Activated CD4-positive, alpha-beta T cell treated with anti-CD3 and anti-CD28 coated beads, Interleukin-2, amount 10 ng/mL, durations not matched to agents 24 days and 14 days (primary cell): ENCODE measurements at places on chromosomes 4 and X.

DNA sequence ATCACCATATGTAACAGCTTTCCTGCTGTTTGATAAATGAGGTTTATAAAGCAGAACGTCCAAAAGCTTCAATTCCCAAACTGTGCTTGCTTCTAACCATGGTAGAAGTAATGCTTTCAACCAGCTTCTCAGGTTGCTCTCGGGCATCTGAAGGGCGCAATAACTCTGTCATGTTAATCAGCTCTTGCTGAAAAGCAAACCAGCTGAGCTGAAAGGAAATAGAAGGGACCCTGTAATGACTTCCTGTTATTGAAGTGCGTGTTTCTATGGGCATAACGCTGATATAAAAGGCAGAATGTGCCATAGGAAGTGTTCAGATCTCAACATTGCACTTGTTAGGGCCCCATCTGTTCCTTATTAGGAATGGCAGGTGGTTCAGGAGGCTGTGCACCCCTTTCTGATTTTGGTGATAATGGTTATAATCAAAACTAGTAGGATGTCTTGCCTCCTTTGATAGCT is 21.2 kb downstream of the HERC3 start:
- H3K4me3 ChIP-seq = peak overlapping the region; percentile 73
- DNase-seq = peak; percentile 80
- H3K27ac ChIP-seq = peak overlapping the region; percentile 73
- H3K36me3 ChIP-seq = peaks cover 34% of the 10 kb centered on the region
- H3K4me1 ChIP-seq = peaks cover 53% of the 10 kb centered on the region
- H3K27me3 ChIP-seq = no peaks in the 10 kb centered on the region

DNA sequence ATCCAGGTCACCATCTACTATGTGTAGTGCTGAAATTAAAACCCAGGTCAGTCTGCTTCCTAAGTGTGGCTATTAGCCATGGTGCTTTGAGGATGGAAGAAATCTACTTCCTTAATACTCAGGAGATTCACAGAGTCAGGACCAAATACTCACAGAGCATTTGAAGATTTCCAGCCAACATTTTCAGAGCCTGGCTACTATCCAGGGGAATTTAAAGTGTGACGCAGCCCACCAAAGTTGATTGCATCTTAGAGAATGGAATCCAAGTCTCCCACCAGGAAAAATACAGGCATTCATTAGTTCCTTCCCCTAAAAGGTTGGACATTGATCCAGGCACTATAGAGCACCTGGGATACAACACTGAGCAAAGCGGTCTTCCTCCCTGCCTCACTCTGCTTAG is 83.8 kb downstream of the HS3ST1 start:
- no peak overlapping the region for H3K27ac ChIP-seq
- no peaks in the 10 kb centered on the region for H3K4me1 ChIP-seq
- no peaks in the 10 kb centered on the region for H3K27me3 ChIP-seq
- DNase-seq = no peak

- H3K4me3 ChIP-seq = no peak overlapping the region
- peaks cover 29% of the 10 kb centered on the region for H3K27me3 ChIP-seq
- no peak overlapping the region for H3K27ac ChIP-seq
- no peaks in the 10 kb centered on the region for H3K4me1 ChIP-seq
- DNase-seq = no peak
Measured at GRCh38 chr4:80252953-80253352, 13.5 kb upstream of the FGF5 start.

GRCh38 chr4:23455456-23456158 is 434.2 kb downstream of the PPARGC1A start:
- no peak for DNase-seq
- no peak overlapping the region for H3K4me3 ChIP-seq
- no peaks in the 10 kb centered on the region for H3K4me1 ChIP-seq
- H3K27me3 ChIP-seq = no peaks in the 10 kb centered on the region

GRCh38 chr4:126495163-126495752 is 1137.5 kb upstream of the INTU start:
- no peak overlapping the region for H3K4me3 ChIP-seq
- no peaks in the 10 kb centered on the region for H3K4me1 ChIP-seq
- no peaks in the 10 kb centered on the region for H3K27me3 ChIP-seq
- no peak overlapping the region for H3K27ac ChIP-seq
- no peaks in the 10 kb centered on the region for H3K36me3 ChIP-seq

- H3K27me3 ChIP-seq = no peaks in the 10 kb centered on the region
- peaks cover 48% of the 10 kb centered on the region for H3K4me1 ChIP-seq
- H3K4me3 ChIP-seq = peak overlapping the region; percentile 94
- peaks cover 14% of the 10 kb centered on the region for H3K36me3 ChIP-seq
- H3K27ac ChIP-seq = peak overlapping the region; percentile 97
Measured at GRCh38 chr4:145935253-145936141, 3.1 kb downstream of the ZNF827 start.

DNA sequence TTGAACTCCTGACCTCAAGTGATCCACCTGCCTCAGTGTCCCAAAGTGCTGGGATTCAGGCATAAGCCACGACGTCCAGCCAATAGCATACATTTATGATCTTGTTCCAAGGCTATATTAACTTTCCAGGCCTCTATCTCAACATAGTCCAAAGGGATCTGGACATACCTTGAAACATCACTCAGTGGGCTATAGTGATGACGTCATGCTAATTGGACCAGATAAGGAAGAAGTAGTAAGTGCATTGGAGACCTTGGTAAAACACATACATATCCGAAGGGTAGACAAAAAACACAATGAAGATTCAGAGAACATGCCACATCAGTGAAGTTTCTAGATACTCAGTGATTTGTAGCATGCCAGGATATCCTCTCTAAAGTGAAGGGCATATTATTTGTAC is 37.4 kb upstream of the USP26 start:
- no peaks in the 10 kb centered on the region for H3K36me3 ChIP-seq
- no peak for DNase-seq
- H3K4me1 ChIP-seq = no peaks in the 10 kb centered on the region
- H3K27me3 ChIP-seq = no peaks in the 10 kb centered on the region

- H3K27me3 ChIP-seq = no peaks in the 10 kb centered on the region
- H3K27ac ChIP-seq = no peak overlapping the region
- DNase-seq = no peak
- no peaks in the 10 kb centered on the region for H3K36me3 ChIP-seq
- no peak overlapping the region for H3K4me3 ChIP-seq
Measured at GRCh38 chr4:18440527-18441202, 419.1 kb upstream of the LCORL start.

GRCh38 chrX:23505531-23506303 is 161.6 kb upstream of the PRDX4 start:
- H3K36me3 ChIP-seq = no peaks in the 10 kb centered on the region
- no peak overlapping the region for H3K4me3 ChIP-seq
- no peaks in the 10 kb centered on the region for H3K4me1 ChIP-seq
- H3K27me3 ChIP-seq = no peaks in the 10 kb centered on the region

DNA sequence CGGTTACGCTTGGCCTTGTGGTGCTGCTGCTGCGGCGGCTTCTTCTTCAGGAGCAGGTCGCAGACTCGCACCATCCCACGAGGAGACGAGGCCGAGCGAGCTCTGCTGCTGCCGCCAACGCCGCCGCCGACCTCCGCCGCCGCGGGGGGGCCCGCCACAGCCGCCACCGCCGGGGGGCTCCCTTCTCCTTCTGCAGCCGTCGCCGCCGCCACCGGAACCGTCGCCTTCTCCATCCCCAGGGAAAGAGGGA is 237 bp downstream of the ANKRD17 start:
- H3K36me3 ChIP-seq = peaks cover 31% of the 10 kb centered on the region
- peak overlapping the region; percentile 98 for H3K27ac ChIP-seq
- DNase-seq = no peak
- no peaks in the 10 kb centered on the region for H3K27me3 ChIP-seq
- H3K4me1 ChIP-seq = peaks cover 40% of the 10 kb centered on the region

- no peaks in the 10 kb centered on the region for H3K27me3 ChIP-seq
- H3K4me1 ChIP-seq = no peaks in the 10 kb centered on the region
- H3K27ac ChIP-seq = no peak overlapping the region
- no peak overlapping the region for H3K4me3 ChIP-seq
Measured at GRCh38 chr4:141009931-141010330, 123.3 kb downstream of the RNF150 start.

- H3K4me1 ChIP-seq = no peaks in the 10 kb centered on the region
- H3K4me3 ChIP-seq = no peak overlapping the region
- no peak for DNase-seq
- H3K36me3 ChIP-seq = no peaks in the 10 kb centered on the region
Measured at GRCh38 chr4:127604949-127605709, 27.6 kb upstream of the INTU start.

GRCh38 chrX:30693999-30694650 is 40.9 kb downstream of the GK start:
- DNase-seq = no peak
- no peak overlapping the region for H3K4me3 ChIP-seq
- no peak overlapping the region for H3K27ac ChIP-seq
- no peaks in the 10 kb centered on the region for H3K4me1 ChIP-seq
- no peaks in the 10 kb centered on the region for H3K27me3 ChIP-seq

GRCh38 chr4:164770010-164770724 is 16.2 kb downstream of the SMIM31 start:
- no peak overlapping the region for H3K4me3 ChIP-seq
- no peaks in the 10 kb centered on the region for H3K4me1 ChIP-seq
- H3K27me3 ChIP-seq = peaks cover 9% of the 10 kb centered on the region

DNA sequence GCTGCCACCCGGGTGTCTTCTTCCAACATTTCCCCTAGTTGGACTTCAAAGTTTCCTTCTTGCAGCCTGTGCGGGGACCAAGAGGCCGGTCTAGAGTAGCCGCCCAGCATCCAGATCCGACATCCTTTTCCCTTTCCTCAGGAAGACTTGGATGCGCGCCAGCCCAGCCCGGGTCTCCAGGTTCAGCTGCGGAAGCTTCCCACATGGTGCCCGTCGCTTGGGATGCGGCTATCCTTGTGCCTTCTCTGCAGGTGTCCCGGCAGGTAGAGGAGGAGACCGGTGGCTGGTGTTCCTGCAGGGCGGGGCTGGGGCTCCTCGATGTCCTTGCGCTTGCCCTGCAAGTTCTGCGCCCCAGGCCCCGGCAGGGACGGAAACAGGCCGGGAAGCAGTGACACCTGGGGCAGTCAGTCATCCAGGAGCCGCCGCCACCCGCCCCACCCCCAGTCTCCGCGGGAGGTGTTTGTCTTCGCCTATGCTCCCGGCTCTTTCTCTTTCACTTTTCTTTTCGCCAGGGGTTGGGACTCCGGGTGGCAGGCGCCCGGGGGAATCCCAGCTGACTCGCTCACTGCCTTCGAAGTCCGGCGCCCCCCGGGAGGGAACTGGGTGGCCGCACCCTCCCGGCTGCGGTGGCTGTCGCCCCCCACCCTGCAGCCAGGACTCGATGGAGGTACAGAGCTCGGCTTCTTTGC is at the start of gene IL15:
Gene IL15, plus strand, starts transcription at position 502 of the 689 bp plus-strand sequence. CDS start 82,882 bp downstream, outside the sequence.
- H3K4me1 ChIP-seq = peaks cover 15% of the 10 kb centered on the region
- DNase-seq = peak; percentile 92
- peaks cover 24% of the 10 kb centered on the region for H3K27me3 ChIP-seq
- peak within 1 kb of the TSS; percentile 98 for H3K4me3 ChIP-seq
- H3K27ac ChIP-seq = peak within 1 kb of the TSS; percentile 80
